ENCODE measurements at places on chromosomes 2 and 18.

DNA sequence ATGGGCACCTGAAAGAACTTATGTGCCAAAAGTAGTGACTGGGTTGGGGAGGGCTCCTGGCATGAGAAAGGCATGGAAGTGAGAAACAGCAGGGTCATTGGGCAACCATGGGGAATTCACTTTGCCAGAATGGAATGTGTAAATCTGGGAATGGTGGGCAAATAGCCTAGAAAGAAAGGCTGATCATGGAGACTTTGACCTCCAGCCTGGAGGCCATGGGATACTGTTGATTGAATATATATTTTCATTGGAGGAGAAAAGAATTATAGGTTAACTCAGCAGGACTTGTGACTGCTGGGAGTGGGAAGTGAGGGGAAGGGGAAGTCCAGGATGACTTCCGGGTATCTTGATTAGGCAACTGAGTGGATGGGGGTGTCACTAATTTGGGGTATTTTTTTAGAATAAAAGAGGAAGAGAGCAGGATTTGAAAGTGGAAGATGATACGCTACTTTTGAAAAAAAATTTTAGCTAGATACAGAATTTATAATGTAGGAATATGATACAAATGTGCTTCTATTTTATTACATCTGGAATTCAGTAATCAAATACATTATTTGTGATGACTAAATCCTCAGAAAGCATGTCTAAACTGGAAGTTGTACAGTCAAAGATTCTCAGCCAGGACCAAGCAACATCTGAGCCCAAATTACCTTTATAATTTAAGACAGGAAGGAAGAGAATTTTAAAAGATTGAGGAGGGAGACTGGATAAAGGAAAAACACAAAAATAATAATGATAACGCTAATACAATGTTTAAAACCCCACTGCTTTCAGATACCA is 116.2 kb downstream of the GATA6 start:
- DNase-seq: no peak

- no peak for DNase-seq
Observed at GRCh38 chr2:47561371-47561770, 158.4 kb downstream of the MSH2 start.

- no peak for DNase-seq
Observed at GRCh38 chr2:10254373-10255188, 48.1 kb upstream of the HPCAL1 start.

DNA sequence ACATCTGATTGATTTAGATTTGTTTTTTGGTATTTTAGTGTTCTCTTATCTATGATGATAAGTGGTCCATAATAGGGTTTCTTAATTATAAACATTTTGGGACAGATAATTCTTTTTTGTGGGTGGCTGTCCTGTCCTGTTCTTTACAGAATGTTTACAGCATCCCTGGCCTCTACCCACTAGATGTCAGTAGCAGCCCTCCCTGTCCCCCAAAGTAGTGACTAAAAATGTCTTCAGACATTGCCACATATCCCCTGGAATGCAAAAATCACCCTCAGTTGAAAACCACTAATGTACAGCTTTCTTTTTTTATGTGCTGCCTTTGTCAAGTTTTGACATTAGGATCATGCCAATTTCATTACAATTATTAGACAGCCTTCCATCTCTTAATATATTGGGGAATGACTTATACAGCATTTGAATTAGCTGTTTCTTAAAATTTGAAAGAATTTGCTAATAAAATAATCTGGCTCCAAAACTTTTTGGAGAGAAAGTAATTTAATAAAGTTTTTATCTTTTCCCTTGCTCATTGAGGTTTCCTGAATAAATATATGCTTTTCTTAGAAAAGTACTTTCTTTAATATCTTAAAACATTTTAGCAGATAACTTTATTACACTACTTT is 19.5 kb downstream of the WIPF1 start:
- no peak for DNase-seq

All from activated naive CD4-positive, alpha-beta T cell (primary cell).